ENCODE measurements at places on chromosomes 11 and 22. TPM values are rescaled to one million over a fixed set of nuclear protein-coding genes. Genes with fewer than 3 reads are reported as not detected.

- no peak for DNase-seq
Observed at GRCh38 chr11:45577752-45578151, 87.7 kb downstream of the CHST1 start.

DNA sequence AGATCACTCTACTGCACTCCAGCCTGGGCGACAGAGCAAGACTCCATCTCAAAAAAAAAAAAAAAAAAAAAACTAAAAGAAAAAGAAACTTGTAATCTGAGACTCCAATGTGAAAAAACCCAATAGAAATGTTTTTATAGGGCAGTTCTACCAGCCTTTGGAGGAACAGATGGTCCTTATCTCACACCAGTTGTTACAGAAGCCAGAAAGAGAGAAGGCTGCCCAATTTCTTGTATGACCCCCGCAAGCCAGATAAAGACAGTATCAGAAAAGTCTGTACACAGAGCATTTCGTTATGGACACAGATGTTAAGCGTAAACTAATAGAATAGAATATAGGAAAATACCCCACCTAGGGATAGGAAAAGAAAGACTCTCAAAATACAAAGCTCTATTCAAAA lies 11.3 kb upstream of the TSGA10IP start:
- DNase-seq: no peak

- no peak for DNase-seq
Observed at GRCh38 chr11:1263010-1263409, 40.1 kb downstream of the MUC5B start.

The DDTL gene
- polyA plus RNA-seq: 8.2 TPM

- DNase-seq: no peak
Observed at GRCh38 chr11:75028724-75029123, 40.0 kb downstream of the NEU3 start.

GRCh38 chr11:77137421-77137820 lies 9.4 kb downstream of the MYO7A start:
- no peak for DNase-seq

The BLID gene
- not detected for polyA plus RNA-seq

The C1QTNF5 gene
- 25.9 TPM for polyA plus RNA-seq

GRCh38 chr22:38112381-38112780 lies 1.9 kb upstream of the BAIAP2L2 start:
- DNase-seq: no peak

GRCh38 chr11:1508491-1508891 lies 21.9 kb upstream of the MOB2 start:
- DNase-seq: no peak

The MYBPC3 gene
- polyA plus RNA-seq: 0.64 TPM

The ZFTA gene
- polyA plus RNA-seq: 41.8 TPM

- no peak for DNase-seq
Observed at GRCh38 chr11:125315079-125315740, 150.7 kb downstream of the PKNOX2 start.

DNA sequence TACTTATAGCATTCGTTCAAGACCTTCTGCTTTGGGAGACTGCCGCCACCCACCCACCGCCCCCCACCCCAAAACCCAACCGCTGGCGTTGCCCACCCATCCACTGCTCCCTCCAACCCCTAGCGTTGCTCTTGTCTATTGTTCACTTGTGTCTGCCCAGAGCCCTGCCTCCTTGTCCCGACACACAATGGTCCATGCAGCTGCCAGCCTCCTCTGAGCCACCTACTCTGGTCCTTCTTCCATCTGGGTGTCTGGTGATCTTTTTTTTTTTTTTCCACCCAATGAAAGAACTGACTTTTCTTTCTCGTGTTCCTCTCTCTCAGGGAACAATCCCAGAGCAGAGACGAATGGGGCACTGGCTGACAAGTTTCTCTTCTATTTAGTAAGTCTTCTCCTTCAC lies 256.0 kb upstream of the SESN3 start:
- DNase-seq: no peak

The BTG4 gene
- polyA plus RNA-seq: not detected

DNA sequence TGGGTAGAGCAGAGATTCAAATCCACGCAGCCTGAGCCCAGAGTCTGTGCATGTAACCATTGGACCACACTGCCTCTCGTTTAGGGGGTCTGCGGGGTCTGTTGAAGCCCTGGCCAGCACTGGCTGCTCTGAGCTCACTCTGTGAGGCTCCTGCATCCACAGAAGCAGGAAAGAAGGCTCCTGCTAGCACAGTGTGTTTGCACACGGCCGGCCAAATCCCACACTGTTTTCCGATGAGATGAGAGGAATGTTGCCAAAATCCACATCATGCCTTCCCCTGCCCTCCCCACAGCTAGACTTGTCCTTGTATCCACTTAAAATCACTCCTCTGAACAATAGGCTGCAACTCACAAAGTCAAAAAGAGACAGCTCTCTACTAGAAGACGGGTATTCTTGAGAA lies 10.6 kb upstream of the SLC22A12 start:
- DNase-seq: no peak
